ENCODE measurements at places on chromosomes 5 and 9. TPM values are rescaled to one million over a fixed set of nuclear protein-coding genes. Genes with fewer than 3 reads are reported as not detected.

IGFBPL1 gene
- 2.1 TPM for total RNA-seq

ALDOB gene
- not detected for total RNA-seq

GOLPH3 gene
- 76.8 TPM for total RNA-seq

PHF24 gene
- total RNA-seq, result not detected

DEPDC1B gene
- 39.4 TPM for total RNA-seq

RASGEF1C gene
- 0.49 TPM for total RNA-seq

WNK2 gene
- total RNA-seq, result 4.5 TPM

ADAMTS13 gene
- 0.40 TPM for total RNA-seq

CETN3 gene
- total RNA-seq, result 61.3 TPM

DOK3 gene
- 1.2 TPM for total RNA-seq

NDUFAF2 gene
- 95.5 TPM for total RNA-seq

IL13 gene
- not detected for total RNA-seq

HTR1A gene
- total RNA-seq, result not detected

ANXA6 gene
- 30.6 TPM for total RNA-seq

SLC34A3 gene
- not detected for total RNA-seq

SNAPC4 gene
- total RNA-seq, result 6.5 TPM

ENTPD8 gene
- not detected for total RNA-seq

CBY3 gene
- not detected for total RNA-seq

MSX2 gene
- total RNA-seq, result 11.7 TPM

GRM6 gene
- total RNA-seq, result not detected

F2RL1 gene
- 2.1 TPM for total RNA-seq

SLC45A2 gene
- total RNA-seq, result not detected

CARD9 gene
- 0.32 TPM for total RNA-seq

RMND5B gene
- total RNA-seq, result 25.2 TPM

NXNL2 gene
- not detected for total RNA-seq

HTR4 gene
- total RNA-seq, result not detected

POU5F2 gene
- total RNA-seq, result 0.58 TPM

SLC6A18 gene
- not detected for total RNA-seq

LHX6 gene
- 0.98 TPM for total RNA-seq

SPINK4 gene
- total RNA-seq, result not detected

WDR31 gene
- 1.5 TPM for total RNA-seq

FRRS1L gene
- not detected for total RNA-seq

BTF3 gene
- 1,343 TPM for total RNA-seq

IFNA5 gene
- total RNA-seq, result not detected

C6 gene
- total RNA-seq, result not detected

Data from NCI-H460 (cell line).